ENCODE measurements at places on chromosomes 3 and 15.

- DNase-seq = no peak
These were observed 20.4 kb downstream of the COLQ start for GRCh38 chr3:15501126-15501525.

DNA sequence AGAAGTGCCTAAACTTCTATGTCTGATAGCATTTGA, at the start of gene TP63:
Gene TP63, plus strand, starts transcription at position 17 of the 36 bp plus-strand sequence. CDS start 127 bp downstream, outside the sequence.
- DNase-seq = no peak

DNA sequence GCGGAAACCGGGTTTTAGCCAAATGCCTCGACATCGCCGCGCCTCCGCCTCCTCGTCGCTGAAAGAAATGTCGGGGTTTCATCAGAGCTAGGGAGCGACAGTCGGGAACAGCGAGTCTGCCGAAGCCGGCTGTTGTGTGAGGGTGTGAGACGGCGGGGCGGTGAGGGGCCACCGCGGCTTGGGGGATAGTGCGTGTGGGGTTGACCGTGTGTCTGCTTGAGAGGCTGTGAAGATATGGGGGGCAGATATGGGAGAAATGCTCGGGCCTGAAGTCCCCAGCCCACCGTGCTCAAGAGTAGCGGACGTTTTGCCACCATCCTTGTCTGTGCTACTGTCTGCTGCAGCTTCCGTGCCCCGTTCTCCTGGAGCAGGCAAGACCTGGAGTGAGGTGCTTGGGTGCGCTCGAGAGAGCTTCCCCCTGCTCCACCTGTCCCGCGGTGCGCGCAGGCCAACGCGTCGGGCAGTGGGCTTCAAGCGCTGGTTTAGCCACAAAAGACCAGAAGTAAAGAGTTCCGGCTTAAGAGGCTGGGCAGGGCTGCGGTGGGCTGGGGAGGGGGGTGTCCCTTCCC, 716 bp upstream of the ISLR2 start:
- peak; percentile 16 for DNase-seq

DNA sequence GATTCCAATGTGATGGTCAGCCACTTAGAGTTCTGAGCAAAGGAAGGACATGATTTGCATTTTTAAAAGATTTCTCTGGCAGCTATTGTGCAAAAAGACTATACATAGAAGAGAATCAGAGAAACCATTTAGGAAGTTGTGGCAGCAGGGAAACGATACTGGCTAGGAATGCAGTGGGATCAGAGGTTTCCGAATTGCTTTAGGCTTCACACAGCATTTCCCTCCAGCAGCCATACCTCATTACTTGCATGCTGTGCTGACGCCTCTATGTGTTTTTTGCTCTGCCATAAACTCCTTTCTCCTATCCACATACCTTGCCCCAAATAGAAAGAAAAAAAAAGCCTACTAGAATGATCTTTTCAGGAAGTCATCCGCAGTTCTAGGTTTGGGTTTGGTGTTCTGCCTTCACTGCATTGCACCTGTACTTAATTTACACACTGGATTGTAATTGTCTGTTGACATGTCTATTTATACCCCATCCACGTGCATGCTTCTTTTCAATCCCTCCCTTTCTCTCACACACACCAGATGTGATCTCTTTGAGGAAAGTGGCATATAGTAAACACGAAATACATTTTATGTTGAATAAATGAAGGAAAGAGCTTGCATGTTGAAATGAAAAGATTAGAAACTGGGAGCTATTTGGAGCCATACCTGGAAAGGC, 860.3 kb upstream of the SEMA6D start:
- DNase-seq = no peak

DNA sequence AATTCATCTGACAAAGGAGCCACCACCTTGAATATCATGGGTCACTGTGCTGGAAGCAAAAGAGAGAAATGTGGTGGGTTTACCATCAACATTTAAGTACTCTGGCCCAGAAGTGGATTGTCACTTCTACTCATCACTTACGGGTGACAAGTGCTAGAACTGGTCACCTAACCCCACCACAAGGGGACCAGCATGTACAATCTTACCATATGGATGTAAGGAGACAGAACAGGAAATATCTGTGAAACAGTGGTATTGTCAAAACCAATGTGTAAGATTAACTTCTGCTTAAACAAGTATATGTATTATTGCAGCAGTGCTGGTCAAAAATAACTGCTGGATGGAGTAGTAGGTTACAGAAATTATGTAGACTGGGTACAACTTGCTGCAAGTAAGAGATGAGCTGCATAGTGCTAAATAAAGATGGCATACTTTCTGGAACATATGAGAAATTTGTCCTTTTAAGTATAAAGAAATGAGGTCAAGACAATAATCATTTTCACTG, 171.8 kb downstream of the POTEB3 start:
- no peak for DNase-seq

DNA sequence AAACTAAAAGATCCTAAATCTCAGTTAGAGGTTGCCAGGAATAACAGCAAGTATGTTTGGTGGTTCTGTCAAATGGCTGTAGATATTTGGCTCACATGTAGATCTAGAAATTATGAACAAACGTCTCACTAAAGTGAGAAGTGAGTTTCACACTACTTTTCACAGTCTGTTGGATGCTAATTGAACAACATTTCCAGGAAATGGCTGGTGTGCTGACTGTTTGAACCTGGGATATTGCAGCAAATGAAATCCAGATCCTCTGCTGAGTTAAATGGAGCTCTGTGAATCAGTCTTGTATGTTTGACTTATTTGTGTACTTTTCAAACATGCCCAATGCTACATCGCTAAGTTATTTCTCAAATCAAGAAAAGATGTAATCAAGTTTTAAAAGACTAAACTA, 21.3 kb upstream of the RSL24D1 start:
- no peak for DNase-seq
